ENCODE measurements at places on chromosomes 12 and 14.

DNA sequence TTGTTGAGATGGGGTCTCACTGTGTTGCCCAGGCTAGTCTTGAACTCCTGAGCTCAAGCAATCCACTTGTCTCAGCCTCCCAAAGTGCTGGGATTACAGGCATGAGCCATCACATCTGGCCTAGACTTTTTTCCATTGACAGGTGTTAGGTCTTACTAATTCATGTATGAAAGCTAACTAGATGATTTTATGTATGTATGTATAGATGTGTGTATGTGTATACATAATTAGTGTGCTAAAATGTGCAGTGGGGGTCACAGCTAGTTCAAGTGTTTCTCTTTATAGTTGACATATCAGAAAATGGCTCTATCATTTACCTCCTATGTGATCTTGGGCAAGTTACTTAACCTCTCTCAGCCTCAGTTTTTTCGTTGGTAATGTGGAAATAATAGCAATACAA is 23.5 kb downstream of the UNC79 start:
- no peak for DNase-seq

DNA sequence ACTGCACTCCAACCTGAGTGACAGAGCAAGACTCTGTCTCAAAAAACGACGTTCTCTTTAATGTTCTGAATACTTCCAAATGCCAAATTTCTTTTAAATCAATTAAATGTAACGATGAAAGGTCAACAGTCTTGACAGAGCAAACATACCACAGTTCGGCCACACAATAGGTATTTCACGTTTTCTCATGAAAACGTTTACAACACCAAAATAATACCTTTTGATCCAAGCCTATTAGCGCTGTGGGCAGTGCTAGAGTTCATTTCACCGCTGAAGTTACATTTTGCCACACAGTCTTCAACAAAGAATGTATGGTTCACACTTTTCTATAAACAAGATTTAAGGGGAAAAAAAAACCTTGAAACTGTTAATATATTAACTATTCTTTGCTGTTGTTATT is 122.1 kb downstream of the MED13L start:
- no peak for DNase-seq

- no peak for DNase-seq
Measured at GRCh38 chr14:76413962-76414600, 38.1 kb downstream of the ESRRB start.

GRCh38 chr12:112996501-112996900 is 18.2 kb downstream of the OAS2 start:
- no peak for DNase-seq

DNA sequence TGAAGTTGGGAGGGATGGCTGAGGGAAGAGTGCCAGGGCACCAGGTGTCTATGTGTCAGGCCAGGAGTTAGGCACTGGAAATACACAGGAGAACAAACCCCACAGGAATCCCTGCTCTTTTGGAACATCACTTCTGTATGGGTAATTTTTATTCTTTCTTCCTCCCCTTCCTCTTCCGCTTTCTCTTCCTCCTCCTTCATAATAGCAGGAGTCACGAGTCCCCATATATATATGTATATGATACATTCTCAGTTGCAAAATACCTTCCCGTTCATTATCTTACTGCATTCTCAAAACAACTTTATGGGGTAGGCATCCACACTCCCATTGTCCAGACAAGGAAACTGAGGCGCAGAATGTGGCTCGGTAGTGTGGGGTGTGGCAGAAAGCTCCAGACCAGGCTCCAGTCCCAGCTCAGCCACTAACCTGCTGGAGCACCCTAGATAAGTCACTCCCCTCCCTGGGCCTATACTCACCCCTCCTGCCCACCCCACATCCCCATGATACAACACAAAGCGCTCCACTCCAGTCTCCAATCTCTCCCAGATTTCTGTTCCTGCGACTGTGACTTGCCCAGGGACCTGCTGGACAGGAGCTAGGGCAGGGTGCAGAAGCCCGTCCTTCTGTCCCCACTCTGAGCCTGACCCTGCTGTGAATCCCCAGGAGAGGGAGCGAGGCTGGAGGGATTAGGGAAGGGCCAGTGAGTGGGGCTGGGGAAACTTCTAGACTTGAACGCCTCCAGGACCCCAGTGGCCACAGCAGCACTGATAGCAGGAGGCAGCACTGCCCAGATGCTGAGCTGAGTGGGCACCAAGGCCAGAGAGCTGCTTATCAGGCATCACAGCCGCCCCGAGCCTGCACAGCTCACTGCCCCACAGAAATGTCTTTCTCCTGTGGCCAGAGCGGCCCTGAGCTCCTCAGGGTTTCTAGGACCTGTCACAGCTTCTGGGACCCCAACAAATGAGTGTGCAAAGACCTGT is 1.4 kb upstream of the AQP2 start:
- no peak for DNase-seq

DNA sequence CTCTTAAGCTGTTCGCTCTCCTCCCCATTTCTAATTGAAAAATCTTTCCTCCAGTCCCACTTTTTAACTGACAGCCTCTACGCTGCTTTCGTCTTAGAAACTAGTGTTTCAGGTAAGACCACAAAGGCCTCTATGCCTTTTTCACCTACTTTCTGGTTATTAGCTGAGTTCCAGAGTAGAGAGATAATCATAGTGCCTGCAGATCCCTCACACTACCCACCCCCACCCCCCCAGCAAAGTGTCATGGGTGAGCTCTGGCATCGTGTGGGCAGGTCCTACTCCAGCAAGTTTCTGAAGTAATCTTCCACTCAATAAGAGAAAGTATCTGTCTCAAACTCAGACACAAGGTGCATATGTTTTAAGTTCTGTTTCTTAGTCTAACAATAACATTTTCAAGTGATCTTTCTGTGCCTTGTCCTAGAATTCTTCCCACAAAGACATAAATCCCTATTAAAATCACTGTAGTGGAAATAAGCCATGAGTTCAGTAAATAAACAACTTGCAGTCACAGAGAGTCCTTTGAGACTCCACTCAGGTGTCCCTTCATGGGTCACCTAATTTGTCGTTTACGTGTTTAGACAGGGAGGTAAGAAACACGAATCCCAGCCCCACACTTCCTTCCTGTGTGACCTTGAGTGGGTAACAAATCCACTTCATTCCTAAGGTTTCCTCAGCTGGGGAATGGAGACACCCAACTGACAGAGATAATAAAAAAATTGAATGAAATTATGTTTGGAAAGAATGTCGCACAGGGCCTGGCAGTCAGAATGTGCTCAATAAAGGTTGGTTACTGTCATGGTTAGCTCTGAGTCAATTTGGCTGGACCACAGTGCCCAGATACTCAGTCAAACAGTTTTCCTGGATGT is 228.9 kb upstream of the CAND1 start:
- no peak for DNase-seq

- no peak for DNase-seq
Measured at GRCh38 chr12:94813314-94813713, 163.0 kb upstream of the TMCC3 start.

DNA sequence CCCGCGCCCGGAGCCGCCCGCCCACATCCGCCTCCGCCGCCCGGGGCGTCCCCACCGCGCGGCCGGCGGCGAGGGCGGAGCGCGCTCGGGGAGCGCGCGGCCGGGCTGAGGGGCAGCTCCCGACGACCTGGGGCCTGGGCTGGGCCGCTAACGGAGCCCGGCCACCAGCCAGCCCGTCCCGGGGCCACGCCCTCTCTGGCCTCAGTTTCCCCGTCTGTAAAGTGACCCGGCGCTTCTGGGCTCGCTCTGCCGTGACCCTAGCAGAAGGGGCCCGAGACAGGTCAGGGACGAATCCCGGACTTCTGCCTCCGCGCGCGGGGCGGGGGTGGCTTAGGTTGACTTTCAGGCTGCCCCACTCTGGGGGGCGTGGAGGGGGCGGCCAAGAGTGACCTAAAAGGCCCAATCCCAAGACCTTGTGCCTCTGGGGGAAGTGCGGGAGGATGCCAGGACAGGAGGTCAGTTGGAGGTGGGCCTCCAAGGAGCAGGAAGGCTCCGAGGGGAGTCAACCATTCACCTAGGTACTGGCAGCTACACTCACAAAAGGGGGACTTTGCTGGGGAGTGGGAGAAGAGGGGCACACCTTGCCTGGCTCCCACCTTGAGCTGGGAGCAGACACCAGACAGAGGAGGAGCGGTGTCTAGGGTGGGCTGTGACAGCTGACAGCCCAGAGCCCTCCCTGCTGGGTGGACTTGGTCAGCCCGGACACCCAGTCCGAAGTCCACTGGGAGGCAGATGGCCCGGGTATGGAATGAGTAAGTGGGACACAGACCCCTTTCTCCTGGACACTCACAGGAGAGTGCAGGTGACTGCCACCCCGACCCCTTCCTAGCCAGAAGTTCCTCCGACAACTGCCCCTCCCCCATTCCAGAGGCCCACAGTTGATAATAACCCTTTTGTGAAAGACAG is 486 bp upstream of the AKT1 start:
- DNase-seq = peak; percentile 50

- DNase-seq = no peak
Measured at GRCh38 chr14:22225516-22226140, 363.4 kb downstream of the DAD1 start.

DNA sequence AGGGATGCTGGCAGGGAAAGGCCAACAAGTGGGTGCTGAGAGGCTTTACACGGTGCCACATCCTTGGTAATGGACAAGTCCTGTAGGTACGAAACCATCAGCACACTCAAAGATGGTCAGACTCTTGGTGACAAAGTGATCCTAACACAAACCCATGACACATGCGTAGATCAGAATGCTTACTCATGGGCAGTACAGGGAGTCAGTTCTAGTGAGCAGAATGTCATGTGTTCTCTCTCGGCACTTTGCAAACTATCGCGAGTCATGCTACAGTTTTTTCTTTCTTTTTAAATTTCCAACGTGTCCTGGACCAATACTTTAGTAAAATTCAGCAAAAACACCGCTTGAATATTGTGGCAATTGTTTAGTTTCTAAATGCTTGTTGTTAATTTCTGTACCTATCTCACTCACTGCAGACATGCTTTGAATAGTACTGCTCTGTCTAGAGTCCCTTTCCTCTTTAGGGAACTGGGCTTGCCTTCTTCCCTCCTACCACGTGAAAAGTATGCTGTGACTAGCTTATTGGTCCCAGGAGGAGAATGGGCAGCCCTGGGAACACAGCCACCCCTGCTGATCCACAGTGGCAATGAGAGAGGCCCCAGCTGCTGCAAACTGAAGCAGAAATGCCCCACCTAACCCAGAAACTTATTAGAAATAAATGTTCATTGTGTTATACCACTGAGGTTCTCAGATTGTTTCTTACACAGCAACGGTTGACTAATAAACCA is 62.4 kb downstream of the UBR7 start:
- no peak for DNase-seq

DNA sequence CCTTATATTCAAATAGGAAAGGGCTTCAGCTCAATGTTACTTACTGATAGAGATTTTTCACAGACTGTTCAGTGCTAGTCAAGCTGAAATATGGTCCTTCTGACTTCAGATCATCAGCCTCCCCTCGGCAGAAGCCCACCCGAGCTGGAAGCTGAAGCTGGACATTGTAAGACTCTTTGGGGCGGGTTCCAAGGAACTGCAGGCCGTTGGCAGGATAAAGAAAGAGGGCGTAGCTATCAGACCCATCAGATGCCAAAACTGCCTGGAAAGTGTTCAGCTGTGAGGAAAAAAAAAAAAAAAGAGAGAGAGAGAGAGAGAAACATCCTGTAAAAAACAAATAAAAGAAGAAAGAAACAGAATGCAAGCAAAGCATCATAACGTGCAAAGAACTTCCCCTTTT is 8.8 kb downstream of the NID2 start:
- DNase-seq = no peak

DNA sequence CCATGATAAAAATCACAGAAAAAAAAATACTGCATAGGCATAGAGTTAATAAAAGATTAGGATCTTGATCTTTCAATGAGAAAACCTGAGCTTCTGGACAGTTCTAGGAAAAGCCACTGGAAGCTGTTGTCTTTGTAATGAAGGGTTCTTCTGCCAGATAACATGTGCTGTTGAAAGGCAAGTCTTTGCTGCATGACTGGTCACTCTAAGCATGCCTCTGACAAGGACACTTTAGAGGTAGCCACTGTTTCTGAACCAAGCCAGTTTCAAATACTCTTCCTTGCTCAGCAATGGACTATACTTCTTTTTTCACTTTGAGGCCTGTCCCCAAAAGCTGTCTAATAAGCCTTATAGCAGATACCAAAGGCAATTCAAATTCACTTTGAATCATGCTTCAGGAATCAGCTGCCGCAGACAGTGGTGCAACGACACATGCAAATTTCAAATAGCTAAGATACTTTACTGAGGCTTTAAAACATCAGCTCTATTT is 70.2 kb downstream of the BTG1 start:
- no peak for DNase-seq

- no peak for DNase-seq
Measured at GRCh38 chr14:97524589-97525319, 727.6 kb downstream of the VRK1 start.

DNA sequence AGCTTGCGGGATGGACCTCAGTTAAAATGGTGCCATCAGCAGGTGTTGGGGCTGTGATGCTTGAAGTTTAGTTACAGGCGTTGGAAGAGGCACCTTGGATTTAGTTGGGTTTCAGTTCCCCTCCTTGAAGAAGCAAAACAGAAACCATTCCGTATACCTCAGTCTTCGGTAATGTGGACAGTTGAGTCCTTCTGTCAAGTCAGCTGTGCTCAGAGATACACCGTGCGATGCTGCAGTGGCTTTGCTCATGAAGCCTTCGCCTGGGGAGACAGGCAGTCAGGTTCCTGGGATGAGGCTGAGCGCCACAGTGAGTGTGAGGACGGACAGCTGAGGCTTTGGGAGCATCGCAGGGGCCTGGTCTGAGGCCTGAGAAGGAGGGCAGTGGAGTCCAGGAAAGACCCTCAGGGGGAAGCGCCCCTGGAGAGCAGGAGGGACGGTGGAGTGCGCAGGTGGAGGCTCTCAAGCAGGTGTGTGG is 7.4 kb downstream of the RAN start:
- DNase-seq = no peak

DNA sequence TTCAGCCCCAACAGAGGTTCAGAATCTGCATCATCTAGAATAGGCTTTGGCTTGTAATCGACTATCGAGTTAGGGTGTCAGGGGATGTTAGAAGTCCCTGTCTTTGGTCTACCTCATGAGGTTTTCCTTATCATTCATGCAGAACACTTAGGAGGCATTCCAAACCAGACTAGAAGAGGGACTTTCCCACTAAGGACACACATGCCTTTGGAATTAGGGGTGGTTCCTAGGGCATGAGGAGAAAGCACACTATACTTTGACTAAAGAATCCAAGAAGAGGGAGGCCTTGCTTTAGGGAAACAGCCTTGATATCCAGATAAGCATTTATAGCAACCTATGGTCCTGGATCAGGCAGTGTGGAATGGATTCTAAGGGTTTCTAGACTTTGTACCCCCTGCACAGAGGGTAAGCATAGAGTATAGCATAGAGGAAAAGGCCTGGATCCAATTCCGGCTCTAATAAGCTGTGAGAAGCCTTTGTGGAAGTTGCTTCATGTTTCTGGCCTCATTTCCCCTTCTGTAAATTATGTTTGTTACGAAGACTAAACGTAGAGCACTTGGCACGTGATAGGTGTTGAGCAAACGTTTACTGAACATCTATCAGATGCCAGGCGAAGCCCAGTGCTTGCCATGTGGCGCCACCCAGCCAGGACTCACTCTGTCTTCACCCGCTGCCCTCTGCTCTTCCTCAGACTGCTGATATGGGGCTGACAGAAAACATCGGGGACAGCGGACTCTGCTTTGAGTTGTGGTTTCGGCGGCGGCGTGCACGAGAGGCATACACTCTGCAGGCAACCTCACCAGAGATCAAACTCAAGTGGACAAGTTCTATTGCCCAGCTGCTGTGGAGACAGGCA is 13.2 kb downstream of the ZNF219 start:
- DNase-seq = no peak

Data from NCI-H1436 (cell line).